Camera-type eye (tissue), 1 donor: ENCODE measurements at places on chromosomes 2 and 18. TPM values are rescaled to one million over a fixed set of nuclear protein-coding genes. Genes with fewer than 3 reads are reported as not detected.

The CDH20 gene
- total RNA-seq, result 36.9 TPM

The SCTR gene
- not detected for total RNA-seq

The PLB1 gene
- total RNA-seq, result 4.1 TPM

The BOLL gene
- 0.27 TPM for total RNA-seq

The FHL2 gene
- total RNA-seq, result 46.5 TPM
